Heart left ventricle (tissue), 16 donors: ENCODE measurements at places on chromosomes 13 and 19.

GRCh38 chr19:12721656-12722565 lies 1.8 kb downstream of the TNPO2 start:
- DNase-seq, result peak; percentile 72

- no peak for DNase-seq
Measured at GRCh38 chr13:26168237-26168814, 53.8 kb downstream of the RNF6 start.

- no peak for DNase-seq
Measured at GRCh38 chr19:38920602-38921419, 8.8 kb upstream of the CCER2 start.

- no peak for DNase-seq
Measured at GRCh38 chr13:110697842-110698241, 8.1 kb downstream of the CARS2 start.

DNA sequence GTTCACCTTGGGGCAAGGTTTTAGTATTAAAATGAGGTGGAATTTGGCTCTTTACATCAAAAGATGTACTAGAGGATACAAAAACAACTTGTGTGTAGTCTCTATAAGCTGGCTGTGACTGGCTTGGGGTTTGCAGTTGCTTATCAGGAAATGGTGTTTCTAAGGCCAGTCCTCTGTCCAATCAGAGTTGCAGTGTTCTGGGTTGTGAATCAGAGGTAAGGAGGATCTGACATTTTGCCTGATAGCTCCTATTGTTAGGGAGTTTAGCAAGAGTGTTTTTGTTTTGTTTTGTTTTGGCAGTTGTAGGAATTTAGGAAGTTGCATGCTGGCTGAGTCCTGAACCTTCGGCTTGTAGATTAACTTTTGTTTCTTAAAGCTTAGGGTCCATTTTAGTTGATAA lies 20.1 kb upstream of the ESD start:
- no peak for DNase-seq

DNA sequence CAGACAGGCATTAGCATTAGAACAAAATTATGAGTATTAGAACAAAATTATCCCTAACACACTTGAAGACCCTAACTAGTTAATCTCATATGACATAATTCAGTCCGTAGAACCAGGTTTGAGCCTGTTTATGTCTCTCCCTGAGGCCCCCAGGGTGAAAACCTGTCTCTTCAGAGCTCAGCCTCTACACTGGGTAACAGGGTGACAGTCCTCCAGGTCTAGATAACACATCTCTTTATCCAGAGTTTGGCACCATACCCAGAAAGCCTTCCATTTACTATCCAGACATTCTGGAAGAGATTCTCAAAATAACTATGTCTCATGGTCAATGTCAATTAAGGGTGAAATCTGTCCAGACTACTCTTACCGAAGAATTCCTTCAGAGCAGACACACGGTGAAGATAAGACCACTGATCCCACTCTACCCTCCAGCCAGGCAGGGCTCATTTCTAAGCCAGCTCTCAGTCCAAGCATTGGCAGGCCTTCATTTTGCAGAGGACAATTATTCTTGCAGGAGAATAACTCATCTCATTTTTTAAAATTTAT lies 1195.3 kb downstream of the EFNB2 start:
- no peak for DNase-seq

DNA sequence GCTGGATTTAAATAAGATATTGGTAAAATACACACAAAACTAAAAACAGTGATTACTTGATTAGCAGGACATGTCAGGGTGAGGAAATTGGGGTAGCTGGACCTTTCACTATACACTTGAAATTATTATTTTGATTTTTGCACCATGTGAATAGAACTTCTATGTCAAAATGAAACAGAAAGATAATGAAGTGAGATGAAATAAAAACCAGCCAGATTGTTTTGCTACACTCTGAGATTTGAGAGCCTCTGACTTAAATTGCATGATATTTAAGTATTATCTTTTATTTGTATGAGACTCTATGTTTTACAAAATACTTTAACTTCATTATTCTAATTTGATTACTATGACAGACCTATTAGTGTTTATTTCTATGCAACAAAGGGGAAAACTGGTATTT lies 819.6 kb upstream of the ATXN8OS start:
- DNase-seq, result no peak

DNA sequence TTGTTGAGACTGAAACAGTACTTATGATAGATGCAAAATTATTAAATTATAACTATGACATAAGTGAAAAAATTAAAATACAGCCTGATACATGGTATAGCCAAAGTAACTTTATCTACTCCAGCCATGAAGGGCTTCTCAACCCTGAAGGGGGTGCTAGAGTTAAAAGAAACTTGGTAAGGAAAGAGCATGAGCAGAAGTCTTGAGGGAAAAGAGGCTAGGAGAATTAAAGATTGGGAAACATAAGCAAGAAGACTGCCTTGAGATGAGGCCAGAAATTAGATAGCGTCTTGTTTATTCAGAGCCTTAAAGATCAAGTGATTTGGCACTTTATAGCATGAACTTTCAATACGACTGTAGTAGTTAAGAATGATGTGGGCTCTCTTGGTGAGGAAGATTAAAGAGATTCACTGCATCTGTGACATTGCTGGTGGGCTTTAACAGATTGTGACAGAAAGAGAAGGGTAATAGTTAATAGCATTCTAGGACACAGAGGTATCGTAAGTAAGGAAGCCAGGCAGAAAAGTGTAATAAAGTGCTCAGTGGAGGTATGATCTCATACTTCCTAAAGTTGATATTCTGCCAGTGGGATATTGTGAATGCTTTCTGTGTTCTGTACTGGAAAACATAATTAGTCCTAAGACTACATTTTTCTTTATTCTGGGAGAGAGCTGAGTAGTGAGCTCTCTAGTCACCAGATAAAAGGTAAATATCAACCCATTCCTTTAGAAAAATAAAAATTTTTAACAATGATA lies 385.4 kb upstream of the PRR20A start:
- no peak for DNase-seq

- no peak for DNase-seq
Measured at GRCh38 chr13:20254076-20254475, 22.0 kb upstream of the GJB6 start.

DNA sequence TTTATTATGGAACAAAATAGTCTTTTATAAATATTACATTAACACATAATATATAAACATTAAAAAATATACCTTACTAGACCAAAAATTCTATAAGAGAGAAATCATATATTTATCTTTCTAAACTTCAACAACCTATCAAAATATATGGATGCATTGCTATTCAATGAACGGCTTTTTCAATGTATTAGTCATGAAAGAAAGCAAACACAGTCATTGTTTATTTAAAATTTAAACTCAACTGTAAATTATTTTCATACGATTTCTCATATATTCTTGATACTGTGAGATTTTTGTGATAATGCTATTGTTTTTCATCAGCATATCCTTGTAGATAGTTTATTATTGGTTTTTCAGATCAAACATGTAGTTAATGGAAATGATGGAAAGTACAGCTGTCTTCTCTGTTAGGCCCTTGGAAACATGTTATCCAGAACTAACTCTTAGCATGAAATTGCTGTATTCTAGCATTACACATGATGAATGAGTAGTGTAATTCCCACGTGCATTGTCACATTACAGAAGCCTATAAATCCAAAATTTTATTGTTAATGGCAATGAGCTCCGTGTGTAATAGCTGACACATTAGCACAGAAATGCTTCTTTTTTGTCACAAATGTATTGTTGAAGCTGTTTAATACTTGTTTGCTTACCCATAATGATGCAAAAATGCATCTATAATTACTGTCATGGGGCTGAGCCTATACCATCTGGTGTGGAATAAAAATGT lies 1639.9 kb downstream of the SLITRK5 start:
- DNase-seq, result no peak

DNA sequence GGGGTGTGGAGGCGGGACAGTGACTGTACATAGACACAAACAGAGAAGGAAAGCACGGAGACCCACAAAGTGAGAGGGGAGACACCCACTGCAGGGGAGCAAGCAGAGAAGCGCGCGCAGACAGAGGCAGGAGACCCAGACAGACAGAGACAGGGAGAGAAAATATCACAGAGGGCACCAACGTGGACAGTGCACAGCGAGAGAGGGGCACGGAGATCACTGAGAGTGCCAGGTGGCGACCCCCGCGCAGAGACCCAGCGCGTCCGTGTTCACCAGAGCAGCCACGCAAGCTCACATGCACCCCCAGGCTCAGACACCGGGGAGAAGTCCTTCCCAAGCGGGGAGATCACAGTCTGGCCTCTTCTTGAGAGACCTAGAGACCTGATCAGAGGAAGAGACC lies 1.4 kb upstream of the CACNG7 start:
- no peak for DNase-seq

DNA sequence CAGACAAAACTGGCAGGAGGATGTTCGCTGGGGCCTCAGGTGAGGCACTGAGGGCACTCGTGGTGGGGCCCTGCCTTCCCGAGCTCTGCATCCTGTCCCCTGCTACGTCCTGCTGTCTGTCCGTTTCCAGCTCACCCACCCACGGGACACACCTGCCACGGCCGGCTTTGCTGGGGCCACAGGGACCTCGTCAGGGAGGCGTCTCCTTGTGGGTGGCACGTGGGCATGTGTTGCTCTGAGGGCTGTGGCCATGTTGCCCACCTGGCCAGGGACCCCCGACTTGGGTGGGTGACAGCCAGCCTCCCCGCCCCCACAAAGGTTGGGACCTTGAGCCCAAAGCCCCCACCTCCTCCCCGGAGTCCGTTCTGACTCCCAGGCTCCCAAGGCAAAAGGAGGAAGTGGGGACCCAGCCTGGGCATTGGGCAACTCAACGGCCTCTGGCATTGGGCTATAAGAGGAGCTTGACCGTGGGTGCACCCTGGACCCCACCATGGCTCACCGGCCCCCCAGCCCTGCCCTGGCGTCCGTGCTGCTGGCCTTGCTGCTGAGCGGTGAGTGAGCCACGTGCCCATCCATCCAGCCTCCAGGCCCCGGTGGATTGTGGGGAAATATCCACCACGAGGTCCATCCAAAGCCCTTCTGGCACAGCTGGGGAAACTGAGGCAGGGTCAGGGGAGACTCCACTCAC lies at the start of gene PRTN3:
Gene PRTN3 (plus strand): TSS at position 481 of the 688 bp plus-strand sequence. CDS start 10 bp downstream, at position 491.
- DNase-seq, result no peak

GRCh38 chr13:57437587-57437986 lies 194.0 kb upstream of the PCDH17 start:
- no peak for DNase-seq

GRCh38 chr19:50564229-50565105 lies 3.8 kb downstream of the LRRC4B start:
- no peak for DNase-seq

- DNase-seq, result no peak
Measured at GRCh38 chr19:2280633-2281264, 1.2 kb downstream of the PEAK3 start.

DNA sequence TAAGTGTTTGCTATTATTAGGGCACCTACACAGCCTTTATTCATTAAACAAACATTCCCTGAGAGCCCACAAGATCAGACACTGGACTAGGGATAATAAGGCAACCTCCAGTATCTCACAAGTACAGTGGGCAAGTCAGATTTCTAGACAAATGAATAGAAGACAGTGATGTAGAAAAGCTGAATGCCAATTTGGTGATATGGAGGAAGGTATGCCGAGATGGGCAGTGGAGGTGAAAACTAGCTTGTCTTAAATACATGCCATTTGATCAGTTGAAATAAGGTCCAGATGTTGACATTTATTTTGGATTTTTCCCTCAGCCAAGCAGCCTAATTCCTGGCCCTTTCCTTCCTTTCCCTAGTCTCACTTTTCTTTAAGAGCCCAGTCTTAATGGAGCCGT lies 130.3 kb downstream of the RXFP2 start:
- no peak for DNase-seq

DNA sequence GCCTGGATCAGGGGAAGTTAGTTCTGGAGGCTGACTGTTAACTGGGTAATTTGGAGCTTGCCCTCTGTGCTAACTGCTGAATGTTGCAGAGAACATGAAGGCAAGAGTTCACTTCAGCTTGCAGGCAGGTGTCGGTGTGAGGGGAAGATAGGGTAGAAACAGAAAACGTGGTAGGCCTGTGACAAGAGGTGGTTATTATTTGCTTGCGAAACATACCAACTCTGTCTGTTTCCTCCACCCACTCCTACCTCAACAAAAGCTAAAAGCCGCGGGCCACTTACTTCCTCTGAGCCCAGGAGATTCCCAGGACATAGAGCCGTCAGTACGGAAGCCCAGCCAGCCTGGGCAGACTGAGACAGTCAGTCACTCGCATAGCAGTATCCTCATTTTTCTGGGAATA lies 119.2 kb upstream of the ABCC4 start:
- DNase-seq, result no peak

- no peak for DNase-seq
Measured at GRCh38 chr19:1287354-1288225, 1.9 kb downstream of the EFNA2 start.
